Pulmonary artery endothelial cell (primary cell): ENCODE measurements at places on chromosomes 1 and 21. TPM values are rescaled to one million over a fixed set of nuclear protein-coding genes. Genes with fewer than 3 reads are reported as not detected.

The KIAA0040 gene
- 12.4 and 34.5 TPM in 2 replicates for total RNA-seq

The EIF2D gene
- total RNA-seq, result 51.2 and 61.1 TPM in 2 replicates

The C8B gene
- total RNA-seq, result not detected in 2 replicates

The PLA2G4A gene
- total RNA-seq, result 18.6 and 18.9 TPM in 2 replicates

The TEX38 gene
- total RNA-seq, result not detected in 2 replicates

The ICOSLG gene
- 0.99 and 2.1 TPM in 2 replicates for total RNA-seq

The ADAMTS5 gene
- total RNA-seq, result not detected in 2 replicates

The OPTC gene
- total RNA-seq, result not detected in 2 replicates

The RAB42 gene
- 1.7 and 2.0 TPM in 2 replicates for total RNA-seq

The IQGAP3 gene
- total RNA-seq, result 19.1 and 37.9 TPM in 2 replicates

The RNF187 gene
- 39.4 and 42.7 TPM in 2 replicates for total RNA-seq

The LCE2A gene
- not detected in 2 replicates for total RNA-seq

The PGBD5 gene
- 0.04 and 0.07 TPM in 2 replicates for total RNA-seq

The WNT9A gene
- total RNA-seq, result 4.1 and 4.9 TPM in 2 replicates

The LDLRAD1 gene
- not detected in 2 replicates for total RNA-seq

The FAM151A gene
- not detected in 2 replicates for total RNA-seq

The KISS1 gene
- total RNA-seq, result 0.67 and 0.79 TPM in 2 replicates

The PRRX1 gene
- 1.3 and 2.2 TPM in 2 replicates for total RNA-seq

The SNRPE gene
- total RNA-seq, result 86.9 and 109 TPM in 2 replicates

The CHTOP gene
- total RNA-seq, result 27.6 and 42.4 TPM in 2 replicates

The RYR2 gene
- not detected in 2 replicates for total RNA-seq

The PLPPR5 gene
- total RNA-seq, result not detected in 2 replicates

The KLHDC9 gene
- total RNA-seq, result 0.60 and 0.86 TPM in 2 replicates
